ENCODE measurements at places on chromosomes 7 and 10.

DNA sequence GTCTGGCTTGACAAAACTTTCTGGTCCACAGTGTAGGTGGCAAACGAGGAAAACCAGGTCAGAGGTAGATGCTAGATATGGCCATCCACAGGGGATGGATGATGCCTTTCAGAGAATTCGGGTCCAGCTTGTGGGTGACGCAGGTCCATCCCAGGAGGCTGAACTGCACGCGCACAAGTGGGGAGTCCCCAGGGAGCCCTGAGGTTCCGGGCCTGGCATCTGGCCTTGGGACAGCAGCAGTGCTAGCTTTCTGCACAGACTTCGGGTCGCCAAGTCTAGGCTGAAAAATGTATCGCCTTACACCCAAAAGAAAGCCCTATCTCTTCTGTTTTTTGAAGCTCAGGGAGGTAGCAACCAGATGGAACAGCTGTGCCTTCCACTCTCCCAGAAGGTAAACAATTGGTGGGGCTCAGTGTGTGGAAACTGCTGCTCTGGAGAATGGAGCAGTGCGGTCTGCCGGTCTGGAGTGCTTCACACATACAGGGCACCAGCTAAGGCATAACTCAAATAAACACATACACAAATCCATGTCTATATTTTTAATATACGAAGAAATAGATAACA, 119.3 kb upstream of the ACBD5 start:
- DNase-seq = no peak

GRCh38 chr10:61971003-61971325, 69.5 kb downstream of the ARID5B start:
- no peak for DNase-seq

GRCh38 chr7:156783864-156784263, 109.1 kb downstream of the LMBR1 start:
- DNase-seq = no peak

DNA sequence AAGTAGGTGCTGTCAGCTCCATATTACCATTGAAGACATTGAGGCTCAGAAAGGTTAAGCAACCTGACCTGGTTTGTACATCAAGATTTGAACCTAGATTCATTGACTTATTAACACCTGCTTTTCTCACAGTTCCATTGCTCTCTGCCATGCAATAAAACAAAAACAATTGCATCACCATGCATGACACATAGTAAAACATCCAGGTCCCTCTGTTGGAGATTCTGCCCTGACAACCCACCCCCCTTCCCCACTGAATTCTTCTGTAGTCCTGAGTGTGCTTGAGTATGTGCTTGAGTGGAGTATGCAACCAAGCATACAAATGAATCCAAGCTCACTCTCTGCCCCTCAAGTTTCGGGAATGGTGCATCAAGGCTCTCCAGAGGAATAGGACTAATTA, 6.0 kb upstream of the LMBR1 start:
- no peak for DNase-seq

- peak; percentile 69 for DNase-seq
Measured at GRCh38 chr7:771234-772004, 44.3 kb upstream of the PRKAR1B start.

GRCh38 chr7:94003446-94004023, 620 bp downstream of the BET1 start:
- no peak for DNase-seq

DNA sequence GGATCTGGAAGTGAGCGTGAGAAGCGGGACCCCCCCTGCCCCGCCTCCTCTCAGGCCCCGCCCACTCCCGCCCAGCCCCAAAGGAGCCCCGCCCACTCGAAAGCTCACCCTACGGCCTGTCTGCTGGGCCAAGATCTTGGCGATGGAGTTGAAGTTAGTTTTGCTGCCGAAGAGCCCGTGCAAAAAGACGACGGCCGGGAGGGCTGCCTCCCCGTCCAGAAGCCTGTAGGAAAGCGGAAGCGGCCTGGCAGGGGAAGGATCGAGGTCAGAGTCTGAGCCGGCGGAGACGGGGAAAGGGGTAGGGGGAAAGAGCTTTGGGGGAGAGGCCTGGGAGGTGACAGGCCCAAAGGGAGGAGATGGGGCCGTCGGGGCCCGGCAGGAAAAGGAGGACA, 386 bp downstream of the ABHD11 start:
- DNase-seq = no peak

GRCh38 chr7:149559711-149560110, 62.1 kb upstream of the ZNF746 start:
- no peak for DNase-seq

- DNase-seq = no peak
Measured at GRCh38 chr10:129259128-129259815, 207.8 kb upstream of the MGMT start.
